ENCODE measurements at places on chromosomes 13 and 19.

- DNase-seq, result peak; percentile 69
Observed at GRCh38 chr13:76667551-76667950, 218.7 kb downstream of the KCTD12 start.

DNA sequence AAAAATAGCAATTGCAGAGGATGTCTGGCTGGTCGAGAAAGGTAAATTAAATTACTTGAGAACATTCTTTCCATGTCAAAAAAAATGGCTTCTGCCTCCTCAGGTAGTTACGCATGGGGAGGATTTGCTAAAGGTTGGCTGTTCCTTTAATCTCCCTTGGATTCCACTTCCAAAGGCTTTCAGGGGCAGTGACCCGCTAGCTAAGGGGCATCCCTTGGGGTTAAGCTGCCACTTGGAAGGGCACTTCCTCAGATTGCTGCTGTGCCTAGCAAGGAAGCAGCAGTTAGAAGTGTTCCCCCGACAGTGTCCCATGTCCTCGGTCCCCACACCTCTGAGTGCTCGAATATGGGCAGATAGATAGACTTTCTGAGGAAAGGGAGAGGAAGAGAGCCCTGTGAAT lies 108.5 kb downstream of the RGCC start:
- DNase-seq, result no peak

- peak; percentile 19 for DNase-seq
Observed at GRCh38 chr19:1847684-1848398, 442 bp downstream of the REXO1 start.

- no peak for DNase-seq
Observed at GRCh38 chr13:73107970-73108369, 49.2 kb downstream of the KLF5 start.

DNA sequence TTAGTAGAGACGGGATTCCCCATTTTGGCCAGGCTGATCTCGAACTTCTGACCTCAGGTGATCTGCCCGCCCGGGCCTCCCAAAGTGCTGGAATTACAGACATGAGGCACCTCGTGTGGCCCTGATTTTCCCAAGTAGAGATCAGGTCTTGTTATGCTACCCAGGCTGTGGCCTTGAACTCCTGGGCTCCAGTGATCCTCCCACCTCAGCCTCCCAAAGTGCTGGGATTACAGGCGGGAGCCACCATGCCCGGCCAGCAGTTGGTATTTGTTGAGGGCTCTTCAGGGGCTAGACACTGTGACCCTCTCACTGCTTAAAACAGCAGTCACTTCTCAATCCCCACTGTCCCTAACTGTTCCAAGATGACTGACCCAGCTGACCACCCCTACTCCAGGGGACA lies 8.5 kb upstream of the ELAVL3 start:
- DNase-seq, result no peak

DNA sequence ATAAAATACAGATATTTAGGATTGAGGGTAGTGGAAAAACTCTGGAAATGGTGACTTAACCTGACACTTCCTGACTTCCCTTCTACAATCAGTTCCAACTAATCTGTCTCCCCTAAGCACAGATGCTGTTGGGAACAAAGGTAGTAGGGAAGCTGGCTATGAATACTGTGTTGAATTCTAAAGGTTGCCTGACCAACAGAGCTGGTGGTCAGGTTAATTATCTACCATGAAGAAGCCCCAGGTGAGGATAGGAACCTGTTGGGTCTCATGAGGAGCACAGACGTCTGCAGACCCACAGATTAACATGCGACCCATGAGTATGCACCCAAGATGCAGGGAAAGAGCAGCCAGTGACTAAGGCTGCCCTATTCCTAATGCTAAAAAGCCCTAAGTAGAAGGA lies 172.3 kb downstream of the DIAPH3 start:
- DNase-seq, result no peak

GRCh38 chr13:47135800-47136503 lies 239.1 kb upstream of the HTR2A start:
- no peak for DNase-seq

- DNase-seq, result no peak
Observed at GRCh38 chr19:56933014-56933705, 92.6 kb upstream of the PEG3 start.

DNA sequence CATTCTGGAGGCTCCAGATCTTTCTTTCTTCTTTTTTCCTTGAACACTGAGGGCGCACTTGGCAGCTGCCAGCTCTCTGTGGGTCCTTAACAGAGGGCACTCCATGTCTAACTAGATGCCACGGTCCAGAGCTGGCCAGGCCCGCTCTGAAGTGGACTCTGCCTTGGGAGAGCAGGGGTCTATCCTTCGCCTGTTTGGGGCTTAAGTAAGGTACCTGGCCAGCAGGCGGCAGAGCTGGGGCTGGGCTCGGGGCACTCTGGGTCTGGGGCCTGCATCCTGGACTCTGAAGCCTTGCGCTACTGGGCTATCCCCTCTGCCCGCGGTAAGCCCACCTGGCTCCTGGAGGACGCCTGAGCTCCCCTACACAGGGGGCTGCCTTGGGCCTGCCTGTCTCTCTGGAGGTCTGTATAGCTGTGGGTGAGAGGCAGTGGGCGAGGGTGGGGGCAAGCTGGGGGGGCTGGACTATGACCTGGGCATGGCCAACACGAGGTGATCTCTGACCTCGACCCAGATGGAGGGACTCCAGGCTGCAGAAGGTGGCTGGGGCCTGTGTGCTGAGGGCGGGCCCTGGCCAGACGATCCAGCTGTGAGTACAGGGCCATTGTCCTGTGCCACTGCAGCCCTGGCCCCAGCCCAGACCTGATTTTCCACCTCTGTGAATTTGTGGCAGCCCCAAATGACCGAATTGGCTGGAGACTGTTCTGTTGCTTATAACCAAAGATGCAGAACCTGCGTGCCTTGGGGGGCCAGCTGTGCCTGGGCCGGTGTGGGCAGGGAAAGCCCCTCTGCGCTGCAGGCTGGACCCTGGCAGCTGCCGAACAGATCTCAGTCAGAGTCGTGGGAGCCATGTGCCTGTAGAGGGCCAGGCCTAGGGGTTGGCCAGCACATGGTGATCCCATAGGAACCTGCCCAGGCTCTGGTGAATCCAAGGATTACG lies 26.5 kb downstream of the CEBPG start:
- no peak for DNase-seq

- no peak for DNase-seq
Observed at GRCh38 chr13:99395436-99395835, 88.2 kb upstream of the GPR183 start.

DNA sequence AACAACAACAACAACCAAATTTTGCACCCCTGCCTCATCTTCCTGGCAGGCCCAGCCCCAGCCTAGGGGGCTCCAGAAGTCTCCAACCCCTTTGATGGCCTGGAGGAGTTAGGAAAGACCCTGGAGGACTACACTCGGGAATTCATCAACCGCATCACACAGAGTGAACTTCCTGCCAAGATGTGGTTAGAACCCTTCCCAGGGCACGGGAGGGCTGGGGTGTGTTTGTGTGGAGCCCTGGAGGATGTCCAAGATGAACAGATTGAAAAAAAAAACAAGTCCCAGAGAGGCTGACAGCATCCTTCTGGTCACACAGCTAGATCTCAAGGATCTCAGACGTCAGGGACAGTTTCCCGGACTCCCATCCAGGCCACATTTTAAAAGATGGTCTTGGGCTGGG lies 13.3 kb downstream of the APOC1 start:
- DNase-seq, result no peak

GRCh38 chr13:44842158-44842557 lies 147.1 kb downstream of the NUFIP1 start:
- DNase-seq, result no peak

DNA sequence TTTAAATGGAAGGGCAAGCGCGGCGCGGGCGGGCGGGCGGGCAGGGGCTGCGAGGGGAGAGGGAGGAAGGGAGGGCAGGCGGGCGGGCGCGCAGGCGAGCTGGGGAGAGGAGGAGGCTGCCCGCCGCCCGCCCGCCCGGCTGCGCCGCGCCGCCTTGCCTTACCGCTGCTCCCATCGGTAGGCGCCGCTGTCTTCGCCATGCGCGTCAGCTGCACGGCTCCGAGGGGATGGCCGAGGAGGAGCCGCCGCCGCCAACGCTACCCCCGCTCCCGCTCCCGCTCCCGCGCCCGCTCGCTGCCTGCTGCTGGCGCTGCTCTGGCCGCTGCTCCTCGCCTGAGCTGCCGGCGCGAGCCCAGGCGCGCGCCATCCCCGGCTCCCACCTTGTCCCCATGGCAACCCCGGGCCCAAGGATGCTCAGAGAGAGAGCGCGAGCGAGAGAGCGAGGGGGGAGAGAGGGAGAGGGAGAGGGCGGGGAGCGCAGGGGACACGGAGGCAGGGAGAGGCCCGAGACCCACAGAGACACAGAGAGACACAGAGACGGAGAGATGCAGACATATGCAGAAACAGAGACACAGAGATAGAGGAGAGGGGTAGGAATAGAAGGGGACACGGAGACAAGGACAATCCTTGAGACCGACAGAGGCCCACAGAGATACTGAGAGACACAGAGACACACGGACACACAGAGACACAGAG lies 40.3 kb downstream of the DEDD2 start:
- DNase-seq, result peak; percentile 76

DNA sequence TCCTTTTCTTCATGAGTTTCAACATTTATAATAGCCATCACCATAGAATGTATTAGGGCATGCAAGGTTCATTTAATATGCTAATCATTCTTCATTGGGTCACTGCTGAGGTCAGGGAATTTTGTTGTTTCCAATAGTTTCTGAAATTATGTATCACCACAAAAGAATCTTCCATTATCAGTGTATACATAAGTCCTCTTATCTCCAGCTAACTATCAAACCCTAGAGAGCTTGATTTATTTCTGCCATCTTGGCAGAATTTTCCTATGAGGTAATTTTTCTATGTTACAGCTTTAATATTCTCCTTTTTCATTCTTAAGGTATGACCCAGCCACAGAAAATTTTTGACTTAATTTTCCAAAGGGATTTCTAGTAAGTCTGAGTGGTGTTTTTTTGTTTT lies 415.0 kb upstream of the SLITRK1 start:
- no peak for DNase-seq

DNA sequence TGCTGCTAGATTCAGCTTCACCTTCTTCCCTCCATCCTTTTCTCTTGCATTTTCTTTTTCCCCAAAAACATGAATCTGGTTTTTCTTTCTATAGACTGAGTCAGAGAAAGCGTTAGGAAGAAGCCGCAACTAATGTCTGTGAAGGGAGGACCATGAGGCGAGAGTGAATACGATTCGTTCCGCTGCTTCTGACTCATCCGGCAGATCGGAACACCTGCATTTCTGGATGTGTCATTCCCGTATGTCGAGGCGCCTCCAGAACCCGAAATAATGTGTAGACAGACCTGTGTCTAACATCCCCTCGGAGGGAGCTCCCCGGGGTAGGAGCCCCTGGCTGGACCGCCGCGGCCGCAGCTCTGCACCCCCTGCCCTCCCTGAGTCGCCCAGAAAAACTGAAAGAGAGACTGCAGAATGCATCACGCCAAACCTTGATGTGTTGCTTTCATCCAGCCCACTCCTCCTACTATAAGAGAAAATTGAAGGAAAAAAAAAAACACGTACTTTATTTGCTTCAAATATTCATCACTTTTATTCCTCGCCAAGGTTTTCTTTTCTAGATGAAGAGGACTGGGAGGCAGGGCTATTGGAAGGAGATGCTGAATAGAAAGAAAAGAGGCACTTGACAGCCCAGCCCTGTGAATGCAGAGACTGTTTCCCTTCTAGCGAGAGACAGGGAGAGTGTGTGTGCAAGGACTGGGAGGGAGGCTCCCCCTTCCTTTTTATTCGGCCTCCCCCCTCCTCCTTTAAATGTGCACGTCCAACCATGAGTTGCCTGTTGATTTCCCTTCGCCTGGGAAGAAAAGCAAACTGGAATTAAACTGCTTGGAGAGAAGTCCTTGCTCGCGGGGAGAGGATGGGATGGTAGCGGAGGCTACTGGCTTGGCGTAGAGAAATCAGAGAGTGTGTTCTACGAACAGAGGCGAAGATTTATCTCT lies 616 bp upstream of the PCDH17 start:
- DNase-seq, result no peak

DNA sequence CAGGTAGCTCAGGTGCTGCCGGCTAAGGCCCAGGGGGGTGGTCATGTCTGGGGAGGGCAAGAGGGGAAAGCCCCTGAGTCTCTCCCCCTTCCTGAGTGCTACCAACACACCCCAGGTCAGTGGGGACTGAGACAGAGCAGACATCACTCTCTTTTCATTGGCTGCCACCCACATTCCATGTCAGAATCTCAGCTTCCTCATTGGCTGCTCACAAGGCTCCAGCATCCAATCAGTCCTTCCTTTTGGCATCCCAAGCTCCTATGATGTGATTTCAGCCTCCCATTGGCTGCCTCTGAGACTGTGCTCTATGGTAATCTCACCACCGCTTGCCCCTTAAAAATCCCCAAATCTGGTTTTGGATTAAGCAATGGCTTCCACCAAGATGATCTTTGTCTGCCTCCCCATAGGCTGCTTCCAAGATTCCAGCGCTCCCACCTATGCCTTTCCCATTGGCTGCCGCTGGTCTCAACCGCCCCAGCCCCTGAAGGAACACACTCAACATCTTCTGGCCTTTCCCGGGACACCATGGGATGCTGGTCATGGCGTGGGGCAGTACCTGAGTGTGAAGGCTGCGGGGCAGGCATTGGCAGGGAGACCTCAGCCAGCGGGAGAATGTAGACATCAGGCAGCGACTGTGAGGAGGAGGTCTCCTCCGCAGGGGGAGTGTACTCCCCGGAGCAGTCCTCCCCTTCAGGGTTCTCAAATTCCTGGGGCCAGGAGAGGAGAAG lies 2.0 kb downstream of the LMTK3 start:
- no peak for DNase-seq

- peak; percentile 79 for DNase-seq
Observed at GRCh38 chr19:51467864-51468544, 9.8 kb upstream of the SIGLEC8 start.

DNA sequence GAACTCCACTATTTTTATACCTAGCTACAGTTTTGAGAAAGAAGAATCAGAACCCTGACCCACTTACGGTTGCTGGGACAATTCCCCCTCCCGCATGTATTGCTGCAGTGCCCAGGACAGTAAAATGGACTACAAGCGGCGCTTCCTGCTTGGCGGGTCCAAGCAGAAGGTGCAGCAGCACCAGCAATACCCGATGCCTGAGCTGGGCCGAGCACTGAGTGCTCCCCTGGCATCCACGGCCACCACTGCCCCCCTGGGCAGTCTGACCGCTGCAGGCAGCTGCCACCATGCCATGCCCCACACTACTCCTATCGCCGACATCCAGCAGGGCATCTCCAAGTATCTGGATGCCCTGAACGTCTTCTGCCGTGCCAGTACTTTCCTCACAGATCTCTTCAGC lies 46.0 kb downstream of the GARRE1 start:
- no peak for DNase-seq

GRCh38 chr19:15448778-15449619 lies 757 bp downstream of the WIZ start:
- DNase-seq, result no peak

GRCh38 chr13:78309497-78310180 lies 293.7 kb downstream of the POU4F1 start:
- DNase-seq, result no peak
